ENCODE measurements at places on chromosomes 1 and 21. TPM values are rescaled to one million over a fixed set of nuclear protein-coding genes. Genes with fewer than 3 reads are reported as not detected.

DNA sequence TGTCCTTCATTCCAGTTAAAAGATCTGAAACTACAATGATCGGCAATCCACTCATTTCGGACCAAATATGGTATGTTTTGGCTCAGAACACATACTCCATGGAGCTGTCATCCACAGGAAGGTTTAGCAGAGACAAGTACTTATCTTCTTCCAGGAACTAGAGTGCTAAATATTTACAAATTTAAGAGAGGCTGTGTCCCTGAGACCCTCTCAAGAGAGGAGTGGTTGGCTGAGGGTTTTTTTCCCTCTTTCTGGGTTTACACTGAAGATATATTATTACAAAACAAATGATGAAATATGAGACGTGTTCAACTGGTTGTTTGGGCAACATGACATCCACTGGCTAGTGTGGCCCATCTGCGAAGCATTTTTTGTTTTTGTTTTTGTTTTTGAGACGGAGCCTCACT is 25.9 kb upstream of the NID1 start:
- H3K36me3 ChIP-seq: no peaks in the 10 kb centered on the region
- H3K4me1 ChIP-seq: no peaks in the 10 kb centered on the region
- no peak for DNase-seq

DNA sequence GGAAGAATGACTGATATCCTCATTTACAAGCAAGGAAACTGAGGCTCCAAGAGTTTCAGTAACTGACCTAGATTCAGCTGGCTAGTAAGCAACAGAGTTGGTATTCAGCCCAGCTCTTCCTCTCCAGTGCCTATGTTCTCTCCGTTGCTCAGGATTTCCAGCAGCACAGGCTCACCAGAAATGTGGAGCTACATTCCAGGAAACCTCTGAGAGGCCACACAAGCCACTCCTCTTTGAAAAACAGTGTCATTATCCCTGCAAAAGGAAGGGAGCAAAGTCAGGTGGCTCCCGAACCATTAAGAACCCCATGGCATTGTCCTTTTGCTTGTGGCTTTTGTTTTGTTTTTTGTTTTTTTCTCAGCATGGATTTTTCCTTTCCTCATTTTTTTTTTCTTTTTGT is 40.6 kb upstream of the DUSP10 start:
- DNase-seq: no peak
- H3K4me3 ChIP-seq: no peak overlapping the region
- no peaks in the 10 kb centered on the region for H3K27me3 ChIP-seq
- H3K27ac ChIP-seq: no peak overlapping the region

DNA sequence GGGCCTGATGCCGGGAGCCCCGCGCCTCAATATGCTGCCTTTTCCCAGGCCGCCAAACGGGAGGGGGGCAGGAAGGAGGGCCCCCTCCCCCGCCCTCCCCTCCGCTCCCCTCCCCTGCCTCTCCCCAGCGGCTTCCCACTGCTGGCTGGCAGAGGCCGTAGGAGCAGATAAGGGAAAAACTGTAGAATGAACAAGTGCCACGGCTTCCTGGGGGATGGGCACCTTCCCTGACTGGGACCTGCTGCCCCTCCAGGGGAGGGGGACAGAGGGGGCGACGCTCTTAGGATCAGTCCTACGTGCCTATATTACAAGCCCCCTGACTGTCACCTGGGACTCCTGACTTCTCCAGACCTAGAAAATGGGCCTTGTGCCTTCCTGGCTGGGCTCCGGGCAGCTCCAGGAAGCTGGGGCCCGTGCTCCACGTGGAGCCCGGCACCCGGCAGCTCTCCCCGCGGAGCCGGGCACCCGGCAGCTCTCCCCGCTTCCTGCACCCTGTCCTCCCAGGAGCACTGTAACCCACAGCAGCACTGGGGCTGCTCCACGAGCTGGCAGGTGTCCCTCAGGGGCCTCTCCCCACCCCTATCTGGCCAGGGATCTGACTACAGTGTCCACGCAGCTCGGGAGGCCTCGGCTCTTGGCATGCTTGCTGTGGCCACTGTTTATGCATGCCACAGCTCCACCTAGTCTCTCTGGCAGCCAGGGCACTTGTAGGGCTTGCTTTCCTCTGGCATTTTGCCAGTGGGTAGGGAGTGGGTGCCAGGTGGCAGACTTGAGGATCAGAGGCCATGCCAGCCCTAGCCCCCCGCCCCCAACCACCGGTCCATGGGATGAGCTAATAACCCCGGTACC is 674 bp upstream of the HES5 start:
- H3K27ac ChIP-seq: no peak overlapping the region
- peak overlapping the region; percentile 46 for H3K4me3 ChIP-seq
- no peak for DNase-seq

DNA sequence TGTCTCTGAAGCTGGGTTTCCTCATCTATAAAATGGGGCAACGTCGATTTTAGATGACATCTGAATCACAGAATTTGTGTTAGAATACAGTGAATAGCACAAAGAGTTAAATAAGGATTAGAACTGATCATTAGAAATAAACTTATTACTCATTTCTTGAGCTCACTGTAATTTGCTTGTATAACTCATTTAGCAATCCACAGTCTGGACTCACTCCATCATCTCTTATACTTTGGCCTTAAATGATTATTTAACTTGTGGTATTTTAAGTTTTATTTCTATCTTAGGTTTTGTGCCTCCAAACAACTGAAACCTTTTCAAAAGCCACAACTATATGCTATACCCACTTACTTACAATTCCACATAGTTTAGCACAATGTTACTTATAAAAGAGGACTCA is 128.0 kb downstream of the CDC42BPA start:
- H3K27me3 ChIP-seq: no peaks in the 10 kb centered on the region
- H3K27ac ChIP-seq: no peak overlapping the region
- H3K4me3 ChIP-seq: no peak overlapping the region
- H3K4me1 ChIP-seq: no peaks in the 10 kb centered on the region
- H3K36me3 ChIP-seq: no peaks in the 10 kb centered on the region
- DNase-seq: no peak

DNA sequence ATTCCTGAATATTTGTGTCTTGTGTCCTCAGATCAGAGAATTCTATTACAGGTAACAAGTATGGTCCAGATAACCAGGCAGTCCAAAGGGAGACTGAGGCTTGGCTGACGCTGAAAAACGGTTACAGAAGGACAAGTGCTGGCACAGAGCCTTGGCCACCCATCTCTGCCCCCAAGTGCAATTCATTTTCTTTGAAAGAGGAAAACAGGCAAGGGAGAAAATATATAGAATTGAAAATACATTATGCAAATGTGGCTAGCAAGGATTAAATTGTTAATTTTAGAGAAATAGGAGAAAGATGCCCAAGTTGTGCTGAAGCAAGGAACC is 1.2 kb downstream of the SORT1 start:
- no peaks in the 10 kb centered on the region for H3K27me3 ChIP-seq
- H3K36me3 ChIP-seq: no peaks in the 10 kb centered on the region
- DNase-seq: no peak

DNA sequence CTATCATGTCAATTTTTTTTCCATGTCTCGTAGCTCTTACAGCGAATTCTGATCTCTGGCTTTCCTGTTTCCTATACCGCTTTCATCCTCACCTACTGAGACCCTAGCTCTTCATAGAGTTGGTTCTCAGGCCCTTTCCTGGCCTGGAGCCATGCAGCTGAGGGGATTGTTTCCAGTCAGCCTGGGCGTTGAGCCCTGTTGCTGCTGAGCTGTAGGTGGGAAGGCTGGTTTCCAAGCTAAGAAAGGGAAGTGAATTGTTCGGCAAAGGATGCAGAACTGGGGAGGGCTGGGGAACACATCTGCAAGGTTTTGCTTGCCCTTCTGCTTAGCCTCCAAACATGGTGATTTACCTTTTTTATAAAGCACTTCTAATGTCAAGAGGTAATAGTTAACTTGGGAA is 41.5 kb downstream of the SPATA46 start:
- H3K4me3 ChIP-seq: no peak overlapping the region
- no peaks in the 10 kb centered on the region for H3K4me1 ChIP-seq
- DNase-seq: no peak
- H3K36me3 ChIP-seq: no peaks in the 10 kb centered on the region
- no peaks in the 10 kb centered on the region for H3K27me3 ChIP-seq

Gene PCP4L1
- total RNA-seq: not detected

DNA sequence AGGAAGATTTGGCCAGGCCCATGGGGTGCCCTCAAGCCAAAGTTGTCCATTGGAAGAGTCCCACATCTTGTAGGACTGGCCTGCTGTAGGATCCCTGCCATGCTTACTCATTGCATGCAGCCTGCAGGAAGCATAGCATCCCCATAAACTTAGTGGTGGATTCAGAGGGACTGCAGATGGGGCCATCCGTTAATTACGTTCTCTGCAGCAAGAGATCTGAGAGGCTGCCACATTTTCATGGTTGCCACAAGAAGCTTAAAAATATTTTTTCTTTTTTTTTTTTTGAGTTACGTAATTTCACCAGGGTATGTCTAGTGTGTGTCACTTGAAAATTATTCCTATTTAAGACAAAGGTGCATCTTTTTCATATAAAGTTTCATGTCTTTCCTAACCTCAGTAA is 329.7 kb upstream of the USP24 start:
- H3K27me3 ChIP-seq: no peaks in the 10 kb centered on the region
- no peak overlapping the region for H3K27ac ChIP-seq
- H3K4me1 ChIP-seq: no peaks in the 10 kb centered on the region
- H3K36me3 ChIP-seq: no peaks in the 10 kb centered on the region

Gene SPATA17
- total RNA-seq: 0.41 TPM

- no peak overlapping the region for H3K4me3 ChIP-seq
- H3K27me3 ChIP-seq: no peaks in the 10 kb centered on the region
- peaks cover 33% of the 10 kb centered on the region for H3K36me3 ChIP-seq
- no peak for DNase-seq
- H3K27ac ChIP-seq: no peak overlapping the region
Observed at GRCh38 chr1:155329980-155330598, 9.4 kb downstream of the RUSC1 start.

DNA sequence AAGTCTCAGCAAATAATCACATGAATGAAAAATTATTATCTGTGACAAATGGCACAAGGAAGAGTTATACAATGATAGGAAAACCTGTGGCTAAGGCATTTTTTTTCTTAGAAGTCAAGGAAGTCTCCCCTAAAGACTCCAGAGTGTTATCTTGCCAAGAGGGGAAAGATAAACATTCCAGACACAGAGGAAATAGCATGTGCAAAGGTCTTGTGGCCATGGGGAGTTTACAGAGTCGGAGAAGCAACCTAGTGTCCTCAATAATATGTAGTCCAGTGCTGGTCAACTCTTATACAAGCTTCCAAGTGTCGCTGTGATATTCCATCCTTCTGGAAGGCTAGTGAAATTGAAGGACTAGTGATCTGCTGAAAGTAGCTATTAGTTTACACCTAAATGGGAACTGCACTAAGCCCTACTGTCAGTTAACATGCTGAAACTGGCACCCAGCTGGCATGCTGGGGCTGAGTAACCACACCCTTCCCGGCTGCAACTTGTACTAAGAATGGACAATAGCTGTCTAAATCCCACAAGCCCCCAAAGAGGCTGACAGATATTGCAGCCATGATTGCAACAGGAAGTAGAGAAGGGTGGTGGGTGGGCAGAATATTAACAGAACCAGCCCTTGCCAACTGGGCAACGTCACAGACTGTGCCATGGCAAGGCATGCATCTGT is 11.5 kb upstream of the ATP1B1 start:
- DNase-seq: no peak
- no peaks in the 10 kb centered on the region for H3K36me3 ChIP-seq
- no peak overlapping the region for H3K27ac ChIP-seq
- H3K27me3 ChIP-seq: no peaks in the 10 kb centered on the region
- no peak overlapping the region for H3K4me3 ChIP-seq

GRCh38 chr1:82899017-82899416 is 1098.3 kb downstream of the ADGRL2 start:
- H3K27ac ChIP-seq: no peak overlapping the region
- no peak overlapping the region for H3K4me3 ChIP-seq

- no peaks in the 10 kb centered on the region for H3K27me3 ChIP-seq
- no peak overlapping the region for H3K4me3 ChIP-seq
- no peaks in the 10 kb centered on the region for H3K36me3 ChIP-seq
- no peak for DNase-seq
Observed at GRCh38 chr1:104646233-104646632, 896.5 kb downstream of the AMY1C start.

Gene TSTD1
- total RNA-seq: 95.0 TPM
